ENCODE measurements at places on chromosomes 16 and 17.

GRCh38 chr17:7712111-7712771 lies 5.3 kb upstream of the DNAH2 start:
- no peak for DNase-seq

DNA sequence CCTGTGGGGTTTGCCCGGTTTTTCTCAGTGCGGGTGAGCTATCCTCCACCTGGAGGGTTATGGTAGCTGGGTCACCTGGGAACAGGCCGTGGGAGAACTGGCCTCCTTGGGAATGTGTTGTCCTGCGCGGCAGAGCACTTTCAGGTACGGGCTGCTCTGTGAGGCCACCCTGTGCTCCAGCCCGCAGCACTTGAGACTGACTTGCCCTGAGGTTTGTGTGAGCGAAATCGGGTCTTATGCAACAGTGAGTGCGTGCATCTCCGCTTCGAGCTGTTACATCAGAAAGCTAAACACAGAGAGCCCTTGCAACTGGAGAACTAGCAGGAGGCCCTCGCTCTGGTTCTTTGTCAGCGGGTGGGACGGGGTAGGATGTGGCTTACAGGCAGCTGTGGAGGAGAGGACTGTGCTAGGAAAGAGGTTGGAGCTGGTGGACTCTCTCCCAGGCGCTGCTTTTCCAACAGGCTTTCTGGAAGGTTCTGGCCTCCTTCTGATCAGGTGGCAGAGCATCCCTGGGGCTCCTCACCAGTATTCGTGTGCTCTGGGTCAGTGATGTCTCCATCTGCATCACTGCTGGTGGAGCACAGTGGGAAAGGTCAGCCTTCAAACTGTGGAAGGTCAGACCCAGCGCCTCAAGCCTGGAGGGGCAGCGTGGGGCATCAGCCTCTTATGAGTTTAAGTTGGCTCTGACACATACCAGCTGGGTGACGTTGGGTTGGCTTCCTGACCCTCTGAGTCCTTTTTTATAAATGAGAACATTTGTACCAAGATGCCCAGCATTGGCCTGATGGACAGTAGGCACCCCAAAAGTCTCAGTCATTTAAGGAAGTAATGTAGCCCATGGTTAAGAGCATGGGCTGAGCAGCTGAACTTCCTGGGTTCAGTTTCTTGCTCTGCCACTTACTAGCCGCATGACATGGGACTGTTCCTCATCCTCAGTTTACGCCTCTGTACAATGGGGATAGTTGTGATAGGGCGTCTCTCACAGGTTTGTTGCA lies 76.3 kb downstream of the KSR1 start:
- no peak for DNase-seq

GRCh38 chr17:44736551-44737240 lies 22.1 kb upstream of the ADAM11 start:
- DNase-seq = no peak

- DNase-seq = no peak
Observed at GRCh38 chr16:75062976-75063346, 53.6 kb downstream of the LDHD start.

DNA sequence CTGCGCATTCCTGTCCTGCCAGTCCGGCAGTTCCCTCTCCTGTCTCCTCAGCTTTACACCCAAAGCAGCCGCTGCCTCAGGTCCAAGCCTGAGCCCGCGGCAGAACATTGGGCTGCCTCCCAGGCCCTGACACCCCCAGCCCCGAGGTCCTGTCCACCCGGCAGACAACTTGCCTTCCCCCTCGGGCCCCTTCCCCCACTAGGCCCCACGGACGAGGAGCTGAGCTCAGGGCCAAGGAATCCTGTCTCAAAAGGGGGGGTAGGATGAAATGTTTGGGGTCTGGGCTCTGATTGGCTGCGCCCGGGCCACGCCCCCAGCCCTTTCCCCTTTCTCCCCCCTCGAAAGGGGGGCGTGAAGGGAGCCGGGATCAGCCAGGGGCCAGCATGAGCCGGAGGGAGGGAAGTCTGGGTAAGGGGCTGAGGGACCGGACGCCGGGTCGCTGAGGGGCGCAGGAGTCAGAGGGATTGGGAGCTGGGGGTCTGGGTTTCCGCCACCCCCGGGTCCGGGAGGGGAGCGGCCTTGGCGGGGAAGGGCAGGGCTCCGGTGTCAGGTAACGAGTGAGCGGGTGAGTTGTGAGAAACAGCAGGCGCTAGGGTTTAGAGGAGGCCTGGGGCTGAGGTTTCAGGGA lies at the start of gene CTF1:
Gene CTF1 (plus strand): TSS at position 354 of the 628 bp plus-strand sequence. CDS start 30 bp downstream, at position 384.
- no peak for DNase-seq

GRCh38 chr17:29645515-29646051 lies 22.9 kb upstream of the CORO6 start:
- DNase-seq = no peak

GRCh38 chr17:45149669-45150664 lies 1.7 kb downstream of the HEXIM1 start:
- DNase-seq = no peak

DNA sequence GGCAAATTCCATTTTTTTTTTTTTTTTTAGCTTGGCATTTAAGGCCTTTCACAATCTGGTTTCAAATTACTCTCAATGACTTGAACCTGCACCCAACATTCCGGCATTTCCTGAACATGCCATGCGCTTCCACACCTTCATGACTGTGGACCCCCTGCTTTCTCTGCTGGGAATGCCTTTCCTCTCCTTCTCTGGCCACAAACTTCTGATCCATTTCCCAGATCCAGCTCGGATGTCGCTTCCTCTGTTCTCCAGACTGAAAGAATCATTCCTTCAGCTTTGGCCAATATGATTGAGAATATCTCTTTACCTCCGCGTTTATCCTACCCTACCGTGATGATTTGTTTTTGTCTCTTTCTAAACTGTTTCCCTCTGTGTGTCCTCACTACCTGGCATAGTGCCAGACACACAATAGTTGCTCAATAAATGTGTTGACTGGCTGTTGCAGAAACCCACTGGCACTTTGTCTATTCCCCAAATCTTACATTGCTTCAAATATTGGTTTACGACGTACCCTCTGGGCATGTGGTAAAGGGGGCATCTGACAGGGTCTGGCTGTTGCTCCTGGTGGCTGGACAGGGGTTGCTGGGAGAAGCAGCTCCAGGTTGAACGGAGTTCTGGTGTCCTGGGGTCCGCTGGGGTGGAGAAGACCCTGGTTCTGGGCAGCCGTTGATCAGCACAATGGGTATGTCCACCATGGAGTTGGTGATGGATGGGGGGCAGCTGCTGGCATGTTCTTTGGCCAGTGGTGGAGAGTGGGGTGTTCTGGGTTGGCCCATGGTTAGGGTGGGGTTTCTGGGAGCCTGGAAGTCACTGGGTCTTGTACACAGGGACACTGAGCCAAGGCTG lies 14.7 kb downstream of the TNS4 start:
- no peak for DNase-seq

DNA sequence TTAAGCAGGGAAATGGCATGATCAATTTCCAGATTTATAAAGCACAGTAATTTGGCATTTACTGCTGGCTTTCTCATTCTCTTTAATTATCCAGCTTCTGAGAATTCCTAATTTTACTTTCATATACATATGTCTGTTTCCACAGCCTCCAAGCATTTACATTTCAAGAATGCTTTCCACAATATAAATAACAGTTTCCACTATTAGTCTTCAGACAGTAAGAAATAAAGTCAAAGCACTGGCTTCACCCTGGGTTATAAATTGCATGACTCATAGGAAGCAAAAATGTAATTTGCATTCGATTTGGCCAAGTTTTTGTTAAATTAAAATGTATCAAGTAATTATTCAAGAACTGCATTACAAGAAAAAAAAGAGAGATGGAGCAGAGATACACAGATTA lies 53.5 kb downstream of the MPHOSPH6 start:
- no peak for DNase-seq

DNA sequence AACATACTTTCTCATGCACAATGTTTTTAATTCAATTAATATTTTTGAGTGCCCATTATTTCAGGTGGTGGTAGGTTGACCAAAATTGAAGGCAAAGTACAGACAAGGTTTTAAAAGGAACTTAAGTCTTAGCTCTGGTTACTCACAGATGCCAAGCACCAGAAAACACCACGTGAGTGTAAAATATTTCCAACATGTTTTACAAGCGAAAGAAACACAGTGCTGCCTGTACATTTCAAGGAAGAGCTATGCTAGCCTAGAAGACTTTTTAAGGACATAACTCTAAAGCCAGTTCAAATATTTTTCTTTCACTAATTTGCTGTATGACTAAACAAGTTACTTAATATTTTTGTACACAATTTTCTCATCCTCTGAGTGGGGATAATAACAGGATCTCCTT lies 736.4 kb upstream of the GOT2 start:
- no peak for DNase-seq

DNA sequence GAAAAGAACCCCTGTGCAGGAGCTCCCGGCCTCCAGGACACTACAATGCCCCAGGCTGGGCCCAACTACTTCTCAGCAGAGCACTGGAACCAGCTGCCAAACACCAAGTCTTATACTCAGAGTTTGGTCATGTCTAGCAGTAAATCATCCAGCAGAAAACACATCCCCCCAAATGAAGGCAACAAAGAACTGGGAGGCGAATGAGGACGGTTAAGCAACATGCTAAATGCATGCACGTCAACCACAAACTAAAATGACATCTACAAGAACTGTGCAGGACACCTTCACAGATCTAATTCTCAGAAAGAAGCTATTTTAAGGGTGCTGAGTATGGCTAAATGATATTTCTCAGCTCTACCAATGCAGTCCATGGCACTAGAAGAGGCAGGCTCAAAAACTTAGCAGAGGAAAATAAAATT lies 7.6 kb upstream of the IRX5 start:
- DNase-seq = no peak

DNA sequence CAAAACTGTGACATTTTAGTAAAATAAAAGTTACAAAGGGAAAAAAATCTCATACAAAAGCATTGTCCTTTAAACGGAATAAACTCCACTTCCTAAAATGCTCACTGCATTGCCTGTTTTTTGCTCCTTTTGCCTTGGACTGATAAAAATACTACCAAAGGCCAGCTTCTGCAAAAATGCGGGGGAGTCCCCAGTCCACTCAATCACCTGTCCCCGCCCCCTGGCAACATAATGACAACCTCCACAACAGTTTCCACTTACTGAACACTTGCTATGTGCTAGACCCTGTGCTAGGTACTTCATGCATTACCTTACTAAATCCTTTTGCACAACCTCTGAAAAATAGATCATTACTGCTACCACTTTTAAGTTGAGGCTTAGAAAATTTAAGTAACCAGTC lies 172.7 kb upstream of the CCL2 start:
- no peak for DNase-seq

GRCh38 chr16:58265480-58266052 lies 29.3 kb downstream of the PRSS54 start:
- DNase-seq = no peak
